ENCODE measurements at places on chromosomes 5 and 9.
A peak's percentile ranks its signal among the peaks of the same experiment; 100 is the strongest.

- DNase-seq = no peak
These were observed 16.5 kb downstream of the KIAA1958 start for GRCh38 chr9:112503170-112503569.

- no peak for DNase-seq
These were observed 130.7 kb downstream of the PRKACG start for GRCh38 chr9:68883224-68883623.

- no peak for DNase-seq
These were observed 76.3 kb downstream of the MED10 start for GRCh38 chr5:6302075-6302474.

DNA sequence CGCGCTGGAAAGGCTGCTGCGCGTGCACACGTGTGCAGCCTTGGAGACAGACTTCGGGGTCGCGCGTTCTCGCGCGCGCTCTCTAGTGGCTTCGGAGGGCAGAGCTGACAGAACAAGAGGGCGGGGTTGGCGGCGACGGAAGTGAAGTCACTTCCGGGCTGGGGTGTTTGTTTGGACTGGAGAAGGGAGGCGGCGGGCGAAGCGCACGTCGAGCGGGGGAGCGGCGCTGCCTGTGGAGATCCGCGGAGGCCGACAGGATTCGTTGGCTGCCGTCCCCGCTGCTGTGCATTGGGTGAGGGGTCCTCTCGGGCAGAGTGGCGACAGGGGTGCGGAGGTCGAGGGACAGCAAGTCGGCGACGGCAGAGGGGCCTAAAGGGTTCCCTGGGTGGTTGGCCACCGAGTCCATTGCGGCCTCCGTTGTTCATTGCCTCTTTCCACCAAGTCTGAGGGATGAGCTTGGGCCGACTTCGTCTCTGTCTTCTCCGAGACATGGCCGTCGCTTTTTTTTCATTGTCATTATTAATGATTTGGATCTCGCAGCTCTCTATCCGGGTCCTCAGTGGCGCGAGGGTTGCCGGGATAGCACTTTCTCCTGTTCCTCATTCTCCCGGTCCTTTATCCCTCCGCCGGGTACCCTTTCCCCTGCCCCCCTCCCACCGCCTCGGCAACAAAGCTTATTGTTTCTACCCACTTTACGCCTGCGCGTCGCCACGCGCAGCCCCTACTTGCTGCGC lies at the start of gene PAIP2:
Gene PAIP2 (plus strand): TSS at position 166 of the 734 bp plus-strand sequence. CDS start 21,931 bp downstream, outside the sequence.
- DNase-seq = peak; percentile 98

GRCh38 chr9:503881-504852 lies 289.5 kb downstream of the DOCK8 start:
- DNase-seq = peak; percentile 47

GRCh38 chr5:14953075-14953607 lies 81.6 kb upstream of the ANKH start:
- no peak for DNase-seq
